ENCODE measurements at places on chromosomes 16 and 17.

DNA sequence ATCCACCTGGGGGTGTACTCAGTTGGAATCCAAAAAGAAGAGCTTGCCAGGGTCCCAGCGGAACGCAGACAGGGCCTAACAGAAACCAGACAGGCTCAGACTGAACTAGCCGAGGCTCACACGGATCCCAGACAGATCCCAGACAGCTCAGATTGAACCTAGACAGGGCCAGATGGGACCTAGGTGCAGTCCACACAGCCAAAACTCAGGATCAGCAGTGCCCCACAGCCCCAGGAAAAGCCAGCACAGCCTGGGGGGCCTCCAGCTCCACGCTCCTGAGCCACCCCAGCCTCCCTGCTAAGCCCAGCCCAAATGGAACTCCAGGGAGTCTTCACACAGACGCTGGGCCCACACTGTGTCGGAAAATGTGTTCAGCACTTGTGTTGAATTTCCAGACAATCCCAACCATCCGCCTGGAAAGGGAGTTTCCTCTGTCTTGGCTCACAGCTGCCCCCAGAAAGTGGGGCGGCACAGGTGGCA is 7.5 kb downstream of the STX1B start:
- no peak for DNase-seq

GRCh38 chr17:1810450-1811103 is 19.1 kb downstream of the SMYD4 start:
- no peak for DNase-seq

DNA sequence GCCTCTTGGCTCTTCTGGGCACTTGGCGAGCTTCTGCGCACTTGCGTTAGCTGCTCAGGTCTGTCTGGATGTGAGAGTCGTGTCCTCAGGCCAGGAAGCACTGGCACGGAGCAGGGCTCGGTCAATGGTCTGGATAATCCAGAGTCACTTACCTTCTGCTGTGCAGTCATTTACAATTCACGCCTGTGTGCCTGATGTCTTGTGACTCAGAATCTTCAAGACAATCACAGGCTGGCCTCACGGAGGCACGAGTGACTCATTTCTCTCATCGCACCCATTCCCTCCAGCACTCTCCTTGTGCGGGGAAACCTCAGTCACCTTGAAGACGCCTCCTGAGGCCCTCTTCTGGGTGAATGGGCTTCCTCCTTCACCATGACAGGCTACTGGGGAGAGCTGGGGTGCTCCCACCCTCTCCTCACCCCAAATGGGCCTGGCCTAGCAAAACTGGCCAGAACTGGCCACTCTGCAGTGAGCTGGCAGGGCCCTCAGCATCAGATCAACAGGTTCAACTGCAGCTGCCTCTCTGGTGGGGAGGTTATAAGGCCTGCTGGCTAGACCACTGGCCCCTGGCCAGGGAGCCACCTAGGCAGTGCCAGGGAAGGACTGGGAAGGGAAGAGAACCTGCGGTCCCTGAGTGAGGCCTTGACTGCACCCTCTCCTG is 1.9 kb upstream of the CAPN15 start:
- DNase-seq = no peak

DNA sequence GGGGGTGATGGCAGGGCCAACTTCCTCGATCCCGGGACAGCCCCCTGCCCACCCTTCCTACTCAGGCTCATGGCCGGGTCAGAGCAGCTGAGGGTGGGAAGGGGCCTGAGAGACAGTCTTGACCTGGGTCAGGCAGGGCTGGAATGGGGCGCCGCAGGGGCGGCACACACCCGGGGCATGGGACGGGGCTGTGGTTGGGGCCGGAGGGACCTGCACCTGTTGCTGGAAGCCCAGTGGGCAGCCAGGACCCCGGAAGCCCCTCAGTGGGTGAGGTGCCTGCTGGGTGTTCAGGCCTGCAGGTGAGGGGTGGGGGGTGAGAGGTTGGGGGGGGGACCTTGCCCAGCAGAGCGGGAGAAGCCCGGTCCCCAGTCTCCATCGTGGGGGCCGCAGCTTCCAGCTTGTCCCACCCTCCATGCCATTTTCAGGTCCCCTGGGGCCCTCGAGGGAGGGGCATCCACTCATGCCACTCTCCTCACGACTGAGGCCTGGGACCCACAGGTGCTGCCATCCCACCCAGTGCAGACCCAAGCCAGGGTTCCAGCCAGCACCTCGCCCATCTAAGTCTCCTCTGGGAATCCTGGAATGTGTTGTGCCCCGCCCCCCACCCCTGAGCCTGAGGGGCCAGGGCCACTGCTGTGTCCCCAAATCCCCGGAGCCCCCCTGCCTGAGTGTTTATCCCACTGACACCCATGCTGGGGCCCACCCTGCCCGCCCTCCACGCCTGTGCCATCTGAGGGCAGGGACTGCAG is 43.4 kb upstream of the ACSF3 start:
- DNase-seq = no peak

- DNase-seq = no peak
Observed at GRCh38 chr17:7225711-7226331, 6.1 kb downstream of the ACADVL start.

GRCh38 chr17:49926886-49927285 is 42.1 kb upstream of the DLX4 start:
- no peak for DNase-seq

- no peak for DNase-seq
Observed at GRCh38 chr17:77363821-77364361, 223.1 kb downstream of the SEC14L1 start.

Measured in endothelial cell (in vitro differentiated cells).